ENCODE measurements at places on chromosomes 12 and 14.
A peak's percentile ranks its signal among the peaks of the same experiment; 100 is the strongest.

DNA sequence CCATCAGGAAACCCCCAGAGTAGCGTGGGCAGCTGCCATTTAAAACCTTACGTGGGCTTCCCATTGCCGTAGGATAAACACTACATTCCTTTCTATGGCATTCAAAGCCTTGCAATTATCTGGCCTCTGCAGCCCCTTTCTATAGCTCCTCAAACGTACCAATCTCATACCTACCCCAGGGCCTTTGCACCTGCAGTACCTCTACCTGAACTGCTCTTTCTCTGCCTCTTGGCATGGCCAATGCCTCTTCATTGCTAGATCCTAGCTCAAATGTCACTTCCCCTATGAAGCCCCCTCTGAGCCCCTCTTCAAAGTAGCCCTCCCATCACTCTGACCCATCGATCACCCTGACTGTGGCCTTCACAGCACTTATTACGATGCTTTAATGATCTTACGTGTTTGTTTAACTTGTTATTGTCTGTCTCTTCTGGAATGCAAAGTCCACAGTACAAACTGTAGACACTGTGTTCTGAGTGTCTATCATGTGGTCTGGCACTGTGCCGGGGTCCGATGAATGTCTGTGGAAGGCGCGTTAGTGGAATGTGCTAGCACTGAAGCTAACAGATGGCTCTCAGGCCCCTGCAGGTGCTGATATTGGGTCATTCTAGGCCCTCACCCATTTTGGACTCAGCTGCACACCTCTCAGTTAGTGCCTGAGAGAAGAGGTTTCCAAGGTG, 157.3 kb upstream of the NOS1 start:
- DNase-seq: no peak

GRCh38 chr12:97745406-97746101, 282.9 kb downstream of the RMST start:
- no peak for DNase-seq

GRCh38 chr12:23566133-23566532, 383.3 kb downstream of the SOX5 start:
- DNase-seq: no peak

GRCh38 chr14:73759183-73759713, 45.1 kb upstream of the PNMA1 start:
- DNase-seq: no peak

DNA sequence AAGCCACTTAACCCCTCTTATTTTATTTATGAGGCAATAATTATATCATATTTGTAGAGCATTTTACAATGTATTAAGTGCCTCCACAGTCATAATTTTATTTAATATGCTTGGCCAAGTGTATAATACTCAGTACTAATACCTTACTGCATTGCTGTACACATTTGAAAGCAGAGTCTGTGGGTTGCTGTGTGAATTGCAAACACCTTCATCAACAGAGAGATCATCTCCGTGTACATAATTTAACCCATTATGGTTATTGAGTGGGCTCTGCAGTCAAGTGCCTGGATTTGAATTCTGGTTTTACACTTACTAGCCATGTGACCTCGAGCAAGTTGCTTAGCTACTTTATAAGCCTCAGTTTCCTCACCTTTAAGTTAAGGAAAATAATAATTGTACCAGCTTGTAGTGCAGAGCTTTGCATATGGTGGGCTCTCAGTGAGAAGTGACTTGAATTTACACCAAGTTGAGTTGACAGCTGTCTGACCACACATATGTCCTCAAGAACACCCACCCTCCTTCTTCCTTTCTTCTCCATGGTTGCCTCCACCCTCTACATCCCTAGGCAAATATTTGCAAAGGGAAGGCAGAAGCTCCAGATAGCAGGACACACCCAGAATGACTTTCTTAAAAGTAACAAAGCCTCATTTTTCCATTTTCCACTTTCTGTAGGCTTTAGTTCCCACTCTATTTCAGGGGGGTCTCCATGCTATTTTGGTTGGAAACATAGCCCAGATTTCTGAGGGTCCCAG, 12.3 kb downstream of the CRACR2A start:
- DNase-seq: no peak

DNA sequence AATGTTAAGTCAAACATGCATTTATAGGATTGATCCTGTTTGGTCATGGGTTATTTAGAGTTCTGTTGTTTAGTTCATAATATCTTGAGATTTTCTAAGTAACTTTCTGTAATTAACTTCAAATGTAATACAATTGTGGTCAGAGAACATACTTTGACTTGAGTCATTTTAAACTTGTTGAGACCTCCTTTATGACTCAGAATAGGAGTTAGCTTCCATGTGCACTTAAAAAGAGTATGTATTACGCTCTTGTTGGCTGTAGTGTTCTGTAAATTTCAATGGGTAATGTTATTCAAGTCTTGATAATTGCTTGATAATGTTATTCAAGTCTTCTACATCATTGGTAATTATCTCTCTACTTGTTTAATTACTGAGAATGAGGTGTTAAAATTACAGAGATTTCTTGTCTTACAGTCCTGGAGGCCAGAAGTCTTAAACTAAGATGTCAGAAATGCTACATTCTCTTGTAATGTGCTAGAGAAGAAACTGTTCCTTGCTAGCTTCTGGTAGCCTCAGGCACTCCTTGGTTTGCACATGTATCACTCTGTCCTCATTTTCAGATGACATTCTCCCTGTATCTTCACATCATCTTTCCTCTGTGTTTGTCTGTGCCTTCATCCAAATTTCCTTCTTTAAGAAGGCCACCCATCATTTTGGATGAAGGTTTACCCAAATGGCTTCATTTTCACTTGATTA, 197.3 kb downstream of the TMTC3 start:
- DNase-seq: no peak

DNA sequence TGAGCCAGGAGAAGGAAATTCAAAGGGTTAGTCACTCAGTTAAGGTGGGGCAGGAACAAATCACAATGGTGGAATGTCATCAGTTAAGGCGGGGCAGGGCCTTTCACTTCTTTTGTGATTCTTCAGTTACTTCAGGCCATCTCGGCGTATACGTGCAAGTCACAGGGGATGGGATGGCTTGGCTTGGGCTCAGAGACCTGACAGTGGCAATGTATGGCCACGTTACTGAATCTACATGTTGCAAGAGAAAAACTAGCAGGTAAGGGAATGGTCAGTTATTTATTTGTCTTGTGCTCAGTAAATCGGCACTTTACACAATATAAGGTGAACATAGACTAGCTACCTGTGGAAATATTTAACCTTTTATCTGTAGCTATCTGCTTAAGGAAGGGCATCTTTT, 11.9 kb downstream of the SLCO1B3 start:
- DNase-seq: no peak

DNA sequence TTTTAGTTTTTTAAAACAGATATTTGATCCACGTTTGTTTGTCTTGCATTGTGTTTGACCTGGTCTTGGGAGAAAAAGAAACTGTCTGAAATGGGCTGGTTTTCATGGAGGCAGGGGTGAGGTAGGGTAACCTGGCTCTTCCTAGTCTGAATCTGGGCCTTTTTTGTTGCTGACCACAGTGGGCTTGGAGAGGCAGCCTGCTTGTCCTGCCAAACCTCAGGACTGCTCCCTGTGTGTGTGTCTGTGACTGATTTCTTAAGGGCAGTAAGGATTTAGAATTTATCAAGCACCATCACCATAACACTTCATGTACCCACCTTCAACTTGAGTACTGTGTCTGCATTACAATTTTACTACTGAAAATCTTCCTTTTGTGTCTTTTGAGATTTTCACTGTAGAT, 28.5 kb downstream of the DAAM1 start:
- no peak for DNase-seq

- DNase-seq: no peak
Measured at GRCh38 chr12:71504476-71504875, 64.9 kb downstream of the LGR5 start.

DNA sequence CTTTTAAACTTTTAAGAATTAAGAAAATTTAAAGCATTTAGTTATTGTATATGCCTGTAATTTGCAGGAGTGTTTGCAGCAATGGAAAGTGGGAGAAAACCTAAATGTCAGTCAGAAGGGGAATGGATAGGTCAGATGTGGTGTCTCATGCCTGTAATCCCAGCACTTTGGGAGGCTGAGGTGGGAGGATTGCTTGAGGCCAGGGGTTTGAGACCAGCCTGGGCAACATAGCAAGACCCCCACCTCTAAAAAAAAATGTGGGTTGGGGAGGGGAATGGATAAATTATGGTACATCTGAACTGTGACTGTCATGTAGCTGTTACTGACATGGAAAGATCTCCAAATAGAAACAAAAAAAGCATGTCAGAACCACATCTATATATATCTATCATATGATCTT, 2.1 kb downstream of the MRPL42 start:
- no peak for DNase-seq

DNA sequence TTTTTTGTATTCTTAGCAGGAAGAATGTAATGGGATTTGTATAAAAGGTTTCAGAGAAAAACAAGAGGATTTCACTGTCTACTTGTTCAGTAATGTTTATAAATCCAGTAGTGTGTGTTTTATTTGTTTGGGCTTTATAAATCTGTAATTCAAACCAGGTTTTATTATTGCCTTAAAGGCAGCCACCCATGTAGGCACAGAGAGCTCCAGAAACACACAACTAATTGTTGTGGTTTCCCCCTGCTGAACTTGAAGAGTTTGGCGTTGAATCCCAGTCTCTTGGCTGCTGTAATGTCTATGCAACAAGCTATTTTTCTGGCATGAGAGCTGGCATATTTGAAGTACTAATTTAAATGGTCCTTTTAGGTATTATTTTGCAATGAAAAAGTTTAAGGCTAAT, 63.4 kb upstream of the SLCO1C1 start:
- no peak for DNase-seq

GRCh38 chr12:64694130-64695040, 64.8 kb downstream of the GNS start:
- DNase-seq: no peak

- no peak for DNase-seq
Measured at GRCh38 chr14:28635387-28635786, 131.2 kb upstream of the FOXG1 start.

GRCh38 chr12:452667-453210, 7.0 kb upstream of the B4GALNT3 start:
- DNase-seq: peak; percentile 28

- peak; percentile 28 for DNase-seq
Measured at GRCh38 chr12:48165089-48165981, 8.0 kb upstream of the ASB8 start.

DNA sequence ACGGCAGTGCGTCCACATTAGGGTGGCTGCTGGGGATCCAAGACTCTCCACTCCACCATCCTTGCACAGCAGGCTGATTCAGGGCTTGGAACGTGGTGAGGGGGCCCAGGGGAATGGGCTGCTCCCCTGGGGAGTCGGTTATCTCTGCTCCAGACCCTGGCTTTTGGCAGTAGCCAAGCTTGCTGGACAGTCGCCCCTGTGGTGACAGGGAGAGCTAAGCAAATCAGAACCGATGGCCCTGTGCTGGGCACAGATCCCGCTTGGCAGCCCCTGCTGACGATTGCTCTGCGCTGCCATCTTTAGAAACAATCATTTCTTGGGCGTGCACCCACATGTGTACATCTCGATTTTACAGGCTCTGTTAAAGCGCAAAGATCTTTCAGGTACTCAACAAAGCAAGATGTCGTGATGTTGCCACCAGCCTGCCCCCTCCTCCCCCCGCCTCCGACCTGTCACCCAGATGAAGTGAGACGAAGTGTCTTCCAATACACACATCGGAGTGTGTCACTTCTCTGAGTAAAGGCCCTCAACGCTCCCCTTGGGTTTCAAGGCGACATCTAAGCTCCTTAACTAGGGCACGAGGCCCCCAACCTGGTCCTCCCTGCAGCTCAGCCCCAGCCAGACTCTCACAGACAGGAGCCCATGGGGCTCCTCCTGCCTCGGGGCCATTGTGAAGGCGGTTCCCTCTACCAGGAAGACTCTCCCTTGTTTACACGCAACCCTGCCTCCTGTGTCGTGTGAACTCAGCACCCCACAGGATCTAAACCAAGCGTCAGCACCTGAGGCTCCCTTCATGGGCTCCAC, 55.6 kb downstream of the PITPNM2 start:
- no peak for DNase-seq

- DNase-seq: no peak
Measured at GRCh38 chr12:127957001-127957660, 309.8 kb upstream of the TMEM132C start.

- peak; percentile 68 for DNase-seq
Measured at GRCh38 chr14:21038441-21039422, 3.4 kb upstream of the RNASE7 start.

DNA sequence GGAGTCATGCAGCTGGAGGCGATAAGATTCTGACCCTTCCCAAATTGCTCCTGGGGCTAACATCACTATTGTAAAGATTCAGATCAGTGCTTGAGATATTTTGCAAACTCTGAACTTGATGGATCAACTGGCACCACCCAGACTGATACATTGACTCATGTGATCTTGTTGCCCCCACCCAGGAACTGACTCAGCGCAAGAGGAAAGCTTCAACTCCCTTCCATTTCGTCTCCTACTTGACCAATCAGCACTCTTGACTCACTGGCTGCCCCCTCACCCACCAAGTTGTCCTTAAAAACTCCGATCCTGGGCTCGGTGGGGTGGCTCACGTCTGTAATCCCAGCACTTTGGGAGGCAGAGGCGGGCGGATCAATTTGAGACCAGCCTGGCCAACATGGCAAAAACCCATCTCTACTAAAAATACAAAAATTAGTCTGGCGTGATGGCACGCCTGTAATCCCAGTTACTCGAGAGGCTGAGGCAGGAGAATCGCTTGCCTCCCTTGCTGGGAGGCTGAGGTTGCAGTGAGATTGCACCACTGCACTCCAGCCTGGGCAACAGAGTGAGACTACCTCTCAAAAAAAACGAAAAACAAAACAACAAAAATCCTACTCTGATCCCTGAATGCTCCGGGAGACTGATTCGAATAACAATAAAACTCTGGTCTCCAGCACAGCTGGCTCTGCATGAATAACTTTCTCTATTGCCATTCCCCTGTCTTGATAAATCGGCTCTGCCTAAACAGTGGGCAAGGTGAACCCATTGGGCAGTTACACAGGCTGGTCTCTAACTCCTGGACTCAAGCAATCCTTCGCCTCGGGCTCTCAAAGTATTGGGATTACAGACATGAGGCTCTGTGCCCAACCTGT, 9.8 kb upstream of the ARF6 start:
- no peak for DNase-seq

- peak; percentile 37 for DNase-seq
Measured at GRCh38 chr12:5246196-5246595, 185.7 kb upstream of the NTF3 start.

- no peak for DNase-seq
Measured at GRCh38 chr14:32896979-32897697, 41.5 kb upstream of the NPAS3 start.

DNA sequence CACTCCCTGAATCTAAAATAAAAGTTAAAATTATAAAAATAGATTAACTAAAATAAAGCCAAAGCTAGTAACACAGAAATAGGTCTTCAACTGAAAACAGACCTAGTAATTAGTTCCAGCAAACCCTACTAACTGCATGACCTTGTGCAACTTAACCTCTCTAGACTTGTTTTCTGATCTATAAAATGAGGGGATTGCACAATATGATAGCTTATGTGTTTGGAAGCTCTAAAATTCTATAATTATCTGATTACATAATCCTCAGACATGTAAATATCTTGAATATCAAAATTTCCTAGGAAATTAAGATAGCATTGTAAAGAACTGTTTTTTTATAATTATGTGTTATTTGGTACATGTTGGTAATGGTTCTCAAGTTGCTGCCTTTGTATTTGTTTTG, 144.1 kb upstream of the GRIP1 start:
- no peak for DNase-seq

GRCh38 chr14:73709904-73710469, 4.2 kb downstream of the PNMA1 start:
- DNase-seq: no peak

All from WTC11 (cell line).